Activated CD4-positive, CD25-positive, alpha-beta regulatory T cell treated with anti-CD3 and anti-CD28 coated beads, Interleukin-2, amount 50 U/mL, for 16 hours (primary cell): ENCODE measurements at places on chromosomes 16 and 17.

DNA sequence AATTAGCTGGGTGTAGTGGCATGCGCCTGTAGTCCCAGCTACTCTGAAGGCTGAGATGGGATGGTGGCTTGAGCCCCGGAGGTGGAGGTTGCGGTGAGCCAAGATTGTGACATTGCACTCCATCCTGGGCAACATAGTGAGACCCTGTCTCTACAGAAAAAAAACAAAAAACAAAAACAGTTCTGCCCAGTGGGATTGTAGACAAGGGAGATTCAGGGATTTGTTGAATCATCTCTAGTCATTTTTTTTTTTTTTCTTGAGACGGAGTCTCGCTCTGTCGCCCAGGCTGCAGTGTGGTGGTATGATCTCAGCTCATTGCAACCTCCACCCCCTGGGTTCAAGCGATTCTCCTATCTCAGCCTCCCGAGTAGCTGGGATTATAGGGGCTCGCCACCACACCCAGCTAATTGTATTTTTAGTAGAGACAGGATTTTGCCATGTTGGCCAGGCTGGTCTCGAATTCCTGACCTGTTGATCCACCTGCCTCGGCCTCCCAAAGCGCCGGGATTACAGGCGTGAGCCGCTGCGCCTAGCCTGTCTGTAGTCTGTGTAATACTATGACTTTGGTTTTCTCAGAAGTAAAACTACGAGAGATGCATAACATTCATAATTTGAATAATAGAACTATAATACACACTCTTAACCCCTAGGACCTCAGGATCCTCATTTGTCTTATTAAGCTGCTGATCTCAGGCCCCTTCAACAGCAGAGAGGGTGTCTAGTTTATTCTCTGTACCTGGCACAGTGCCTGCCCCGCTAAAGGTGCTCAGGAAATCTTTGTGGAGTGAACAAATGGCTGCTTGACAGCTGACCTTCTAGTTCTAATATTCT is 1.4 kb downstream of the TEN1 start:
- no peak for DNase-seq

- no peak for DNase-seq
Observed at GRCh38 chr17:83186226-83186625, 106.8 kb downstream of the METRNL start.

- DNase-seq = no peak
Observed at GRCh38 chr17:76504117-76504516, 2.9 kb upstream of the RHBDF2 start.

- DNase-seq = no peak
Observed at GRCh38 chr17:80476877-80477646, 655 bp upstream of the NPTX1 start.

- no peak for DNase-seq
Observed at GRCh38 chr17:82222816-82223215, 6.0 kb upstream of the SLC16A3 start.

GRCh38 chr17:82124101-82124500 is 26.1 kb upstream of the FASN start:
- DNase-seq = no peak

DNA sequence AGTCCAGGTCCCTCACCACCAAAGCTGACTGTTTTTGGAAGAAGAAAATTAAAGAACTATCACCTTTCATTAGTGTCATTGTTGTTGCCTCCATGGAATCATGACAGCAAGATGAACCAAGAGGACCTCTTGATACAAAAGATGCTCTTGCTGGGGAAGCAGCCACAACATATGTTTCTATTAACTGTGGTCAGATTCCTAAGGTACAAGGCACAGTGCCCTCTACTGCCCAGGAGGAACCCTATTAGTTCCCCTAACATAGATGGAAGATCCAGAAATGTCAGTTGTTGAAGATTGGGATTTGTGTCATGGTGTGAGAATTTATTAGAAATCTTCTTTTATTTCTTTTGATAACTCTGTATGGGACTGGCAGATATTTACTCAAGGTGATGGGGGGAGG is 188.2 kb upstream of the ANKFN1 start:
- no peak for DNase-seq

DNA sequence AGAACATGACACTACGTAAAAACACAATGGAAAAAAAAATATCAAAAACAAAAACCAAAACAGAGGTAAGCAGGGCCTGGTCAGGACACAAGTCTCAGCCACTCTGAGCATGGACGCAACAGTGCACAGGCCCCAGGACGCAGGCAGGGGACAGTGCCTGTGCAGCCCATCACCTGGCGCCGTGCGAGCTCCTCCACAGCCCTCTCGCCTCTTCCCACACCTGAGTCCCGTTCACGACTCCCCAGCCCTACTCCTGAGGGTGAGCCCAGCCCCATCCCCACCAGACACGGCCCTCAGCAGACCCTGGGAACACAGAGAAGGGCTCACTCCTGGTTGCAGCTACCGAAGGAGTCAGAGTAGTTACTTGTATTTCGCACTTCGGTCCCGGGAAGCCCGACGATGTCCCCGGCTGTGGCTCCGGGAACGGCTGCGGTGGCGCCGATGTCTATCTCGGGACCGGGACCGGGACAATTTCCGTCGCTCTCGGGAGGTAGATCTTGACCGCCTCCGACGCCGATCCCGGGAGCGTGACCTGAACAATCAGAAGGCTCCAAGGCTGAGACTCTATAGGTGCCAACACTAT is 9.4 kb downstream of the HBQ1 start:
- no peak for DNase-seq

GRCh38 chr17:50547736-50548083 is 736 bp downstream of the SPATA20 start:
- no peak for DNase-seq

DNA sequence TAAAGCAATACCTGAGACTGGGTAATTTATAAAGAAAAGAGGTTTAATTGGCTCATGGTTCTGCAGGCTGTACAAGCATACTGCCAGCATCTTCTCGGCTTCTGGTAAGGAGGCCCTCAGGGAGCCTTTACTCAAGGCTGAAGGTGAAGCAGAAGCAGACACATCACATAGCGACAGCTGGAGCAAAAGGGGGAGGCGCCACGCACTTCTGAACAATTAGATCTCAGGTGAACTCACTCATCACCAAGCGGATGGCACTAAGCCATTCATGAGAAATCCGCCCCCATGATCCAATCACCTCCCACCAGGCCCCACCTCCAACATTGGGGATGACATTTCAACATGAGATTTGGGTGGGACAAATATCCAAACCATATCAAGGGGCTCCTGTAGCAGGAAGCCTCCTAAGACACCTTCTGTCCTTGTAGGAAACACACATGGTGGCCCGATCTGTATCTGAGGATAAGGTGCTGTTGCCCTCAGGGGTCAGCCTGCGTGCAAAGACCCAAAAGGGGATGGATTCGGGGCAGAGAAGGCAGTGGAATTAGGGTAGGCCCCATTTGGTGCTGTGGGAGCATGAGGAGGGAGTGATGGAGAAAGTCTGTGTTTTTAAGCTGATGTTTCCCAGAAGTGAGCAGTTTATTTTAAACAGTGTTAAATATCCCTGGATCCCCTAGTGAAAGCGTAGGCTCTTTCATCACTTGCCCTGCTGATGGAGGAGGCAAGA is 23.0 kb downstream of the IL21R start:
- no peak for DNase-seq

DNA sequence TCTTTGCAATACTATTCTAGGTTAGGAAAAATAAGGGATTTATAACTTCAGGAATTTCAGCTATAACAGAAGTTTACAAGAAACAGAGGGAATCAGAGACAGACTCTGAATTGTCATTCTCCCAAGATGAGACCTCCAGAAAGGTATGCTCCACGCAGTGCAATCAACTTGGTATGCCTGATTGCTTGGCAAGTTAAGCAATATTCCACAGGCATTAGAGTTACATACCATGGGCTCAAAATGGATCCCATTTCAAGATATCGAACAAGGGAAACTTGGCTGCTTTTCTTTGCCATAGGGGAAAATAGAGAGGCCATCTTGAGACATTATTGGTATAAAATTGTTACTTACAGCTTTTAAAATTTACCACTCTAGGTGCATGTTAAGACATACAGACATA is 615.6 kb upstream of the SOX9 start:
- no peak for DNase-seq

DNA sequence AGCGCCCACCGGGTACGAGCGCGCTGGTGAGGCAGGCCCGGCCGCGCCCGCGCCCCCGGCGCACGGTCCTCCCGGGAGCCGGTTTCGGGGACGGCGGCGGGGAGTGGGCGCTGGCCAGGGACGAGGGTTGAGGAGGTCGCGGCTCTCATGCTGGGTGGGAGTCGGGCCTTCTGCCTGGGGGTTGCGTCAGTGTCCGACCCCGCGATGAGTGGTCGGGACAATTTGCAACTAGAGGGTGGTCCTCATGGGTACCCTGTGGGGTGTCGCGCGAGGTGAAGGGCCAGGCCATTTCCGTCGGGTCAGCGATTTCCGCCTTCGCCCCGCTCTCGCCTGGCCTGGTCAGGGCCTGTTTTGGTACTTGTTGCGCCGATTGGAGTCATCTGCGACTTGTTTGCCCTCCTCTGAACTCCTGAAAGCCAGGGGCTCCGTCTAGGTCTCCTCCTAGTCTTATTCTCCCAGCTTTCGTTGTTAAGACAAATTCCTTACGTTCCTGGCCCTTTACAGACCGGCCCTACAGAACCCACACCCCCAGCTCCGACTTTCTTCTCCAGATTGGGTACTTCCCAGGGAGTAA is 14.9 kb downstream of the NAA60 start:
- DNase-seq = no peak

GRCh38 chr17:14903854-14904253 is 361.3 kb downstream of the PMP22 start:
- DNase-seq = no peak

DNA sequence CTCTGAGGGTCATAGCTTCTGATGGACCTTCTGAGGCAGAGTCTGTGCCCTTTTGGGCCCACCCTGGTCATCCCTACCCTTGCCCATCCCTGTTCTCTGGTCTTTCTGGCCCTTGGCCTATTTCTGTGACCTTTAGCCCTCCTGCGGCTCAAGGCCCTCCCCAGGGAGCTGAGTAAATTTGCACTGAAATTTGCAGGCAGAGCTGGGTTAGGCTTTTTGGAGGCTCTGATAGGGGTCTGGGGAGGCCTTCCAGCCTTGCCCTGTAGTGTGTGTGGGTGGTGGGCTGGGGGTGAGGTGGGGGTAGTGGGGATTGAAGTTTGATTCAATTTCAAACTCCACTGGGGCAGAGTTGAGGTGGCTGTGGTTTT is 17.8 kb downstream of the RARA start:
- DNase-seq = no peak

DNA sequence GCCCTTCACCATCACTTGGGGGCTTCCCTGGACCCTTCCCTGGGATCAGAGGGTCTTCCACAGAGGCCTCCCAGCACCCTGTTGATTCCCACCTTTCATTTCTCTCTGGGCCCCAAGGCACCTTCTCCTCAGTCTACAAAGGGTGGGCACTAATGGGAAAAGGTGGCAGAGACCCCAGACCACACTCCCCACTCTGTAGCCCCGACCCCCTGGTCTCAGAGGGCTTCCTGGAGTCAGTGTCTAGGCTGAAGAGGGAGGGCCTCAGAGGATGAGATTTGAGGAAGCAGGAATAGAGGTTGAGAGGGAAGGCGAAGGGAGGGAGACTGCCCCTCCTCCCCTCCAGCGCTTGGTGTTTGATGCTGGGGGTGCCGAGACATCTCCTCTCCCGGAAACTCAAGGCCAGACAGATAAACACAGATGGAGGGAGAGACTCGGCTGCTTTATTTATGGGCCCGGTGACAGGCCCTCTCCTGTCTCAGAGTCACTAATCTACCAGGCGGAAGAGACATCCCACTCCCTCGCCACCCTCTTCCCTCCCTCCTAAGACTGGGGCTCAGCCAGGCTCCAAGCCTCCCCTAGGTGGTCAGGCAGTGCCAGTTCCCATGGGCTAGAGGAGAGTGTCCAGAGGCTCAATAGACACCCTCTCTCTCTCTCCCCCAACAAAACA is 18.5 kb upstream of the SP2 start:
- no peak for DNase-seq

GRCh38 chr17:58487589-58488427 is at the start of gene HSF5:
Gene HSF5 (minus strand): TSS chr17:58488408. CDS start chr17:58488274, 134 bp downstream.
- DNase-seq = peak; percentile 55

DNA sequence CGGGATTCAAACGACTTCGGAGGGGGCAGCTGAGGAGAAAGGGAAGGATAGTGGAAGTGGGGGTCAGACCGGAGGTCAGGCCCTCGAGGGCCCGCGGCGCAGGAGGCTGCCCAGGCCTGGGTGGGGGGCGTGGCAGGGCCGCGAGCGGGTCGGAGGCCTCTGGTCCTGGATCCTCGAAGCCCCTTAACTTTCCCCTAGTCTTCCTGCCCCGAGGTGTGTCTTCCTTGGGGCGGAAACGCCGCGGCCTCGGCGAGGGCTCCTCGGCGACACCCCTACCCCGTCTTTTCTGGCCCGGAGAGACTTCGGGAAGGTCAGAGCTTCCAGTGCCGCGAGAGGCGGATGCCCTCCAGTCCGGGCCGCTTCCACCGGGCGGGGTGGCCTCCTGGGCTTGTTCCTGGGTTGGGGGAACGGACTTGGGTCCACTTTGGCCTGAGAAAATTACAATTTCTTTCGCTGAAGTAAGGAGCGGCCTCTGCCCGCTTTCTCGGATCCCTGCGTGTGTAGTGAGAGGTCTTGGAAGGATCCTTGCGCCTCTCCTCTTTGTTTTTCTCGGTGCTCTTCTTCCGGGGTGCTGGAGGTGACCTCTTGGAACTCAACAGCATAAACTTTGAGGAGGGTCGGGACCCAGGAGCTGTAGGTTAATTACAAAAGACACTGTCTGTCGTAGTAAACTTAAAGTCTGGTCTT is 491 bp downstream of the IST1 start:
- DNase-seq = no peak

DNA sequence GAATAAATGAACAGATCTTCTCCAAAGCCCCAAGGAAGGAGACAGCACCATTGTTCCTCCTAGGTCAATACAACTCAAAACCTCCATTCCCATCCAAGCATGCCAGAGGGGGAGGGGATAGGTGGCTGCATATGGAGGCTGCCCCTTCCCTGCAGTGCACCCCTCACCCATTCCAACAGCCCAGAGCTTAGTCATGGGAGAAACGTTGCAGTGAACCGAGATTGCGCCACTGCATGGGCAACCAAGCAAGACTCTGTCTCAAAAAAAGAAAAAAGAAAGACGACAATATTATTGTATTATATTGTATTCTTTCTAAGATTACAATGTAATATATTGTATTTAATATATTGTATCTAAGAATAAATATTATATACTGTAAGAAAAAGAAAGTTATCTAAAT is 36.4 kb upstream of the CD300E start:
- no peak for DNase-seq

- no peak for DNase-seq
Observed at GRCh38 chr17:27554152-27554551, 76.8 kb upstream of the LGALS9 start.

GRCh38 chr17:58156839-58157803 is 8.9 kb downstream of the OR4D1 start:
- DNase-seq = peak; percentile 18

DNA sequence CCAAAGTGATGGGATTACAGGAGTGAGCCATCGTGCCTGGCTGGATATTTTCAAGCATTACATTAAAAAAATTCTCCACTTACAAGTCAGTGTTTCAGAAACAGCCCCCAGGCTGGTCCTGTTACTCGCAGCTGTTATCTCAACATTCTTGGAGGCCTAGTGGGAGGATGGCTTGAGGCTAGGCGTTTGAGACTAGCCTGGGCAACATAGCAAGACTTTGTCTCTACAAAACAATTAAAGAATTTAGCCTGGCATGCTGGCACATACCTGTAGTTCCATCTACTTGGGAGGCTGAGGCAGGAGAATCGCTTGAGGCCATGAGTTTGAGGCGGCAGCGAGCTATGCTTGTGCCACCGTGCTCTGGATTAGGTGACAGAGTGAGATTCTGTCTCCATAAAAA is 26.5 kb upstream of the SPNS3 start:
- DNase-seq = no peak
